ENCODE measurements at places on chromosomes 2 and 18.
A peak's percentile ranks its signal among the peaks of the same experiment; 100 is the strongest.

DNA sequence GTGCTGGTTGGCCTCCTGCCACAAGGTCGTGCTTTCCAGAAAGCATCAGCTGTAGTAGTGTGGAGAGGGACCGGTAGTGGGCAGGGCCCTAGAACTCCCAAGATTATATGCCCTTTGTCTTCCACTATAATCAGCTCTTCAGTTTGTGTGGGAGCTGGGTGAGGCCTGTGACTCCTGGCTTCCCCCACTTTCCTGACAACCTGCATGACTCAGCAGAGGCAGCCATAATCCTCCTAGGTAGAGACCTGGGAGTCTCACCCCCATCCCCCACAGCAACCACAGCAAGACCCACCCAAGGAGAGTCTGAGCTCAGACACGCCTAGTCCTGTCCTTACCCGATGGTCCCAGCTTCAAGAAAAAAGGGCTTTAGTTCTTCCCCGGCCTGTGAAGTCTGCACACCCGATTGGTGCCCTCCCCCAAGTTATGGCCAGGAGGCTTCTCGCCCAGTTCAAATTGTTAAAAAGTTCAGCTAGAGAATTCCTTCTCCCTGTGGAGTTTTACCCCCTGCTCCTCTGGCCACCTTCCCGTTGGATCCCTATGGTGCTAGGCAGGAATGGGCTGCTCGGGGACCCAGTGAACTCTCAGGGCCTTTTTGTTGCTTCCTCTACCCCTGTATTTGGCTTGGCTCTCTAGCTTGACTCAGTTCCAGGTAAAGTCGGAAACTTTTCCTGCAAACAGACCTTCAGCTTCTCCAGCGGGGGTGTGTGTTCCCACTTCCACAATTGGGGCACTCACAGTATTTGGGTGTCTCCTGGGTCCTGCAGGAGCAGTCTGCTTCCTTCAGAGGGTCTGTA is 57.8 kb upstream of the FAM237A start:
- DNase-seq: no peak

DNA sequence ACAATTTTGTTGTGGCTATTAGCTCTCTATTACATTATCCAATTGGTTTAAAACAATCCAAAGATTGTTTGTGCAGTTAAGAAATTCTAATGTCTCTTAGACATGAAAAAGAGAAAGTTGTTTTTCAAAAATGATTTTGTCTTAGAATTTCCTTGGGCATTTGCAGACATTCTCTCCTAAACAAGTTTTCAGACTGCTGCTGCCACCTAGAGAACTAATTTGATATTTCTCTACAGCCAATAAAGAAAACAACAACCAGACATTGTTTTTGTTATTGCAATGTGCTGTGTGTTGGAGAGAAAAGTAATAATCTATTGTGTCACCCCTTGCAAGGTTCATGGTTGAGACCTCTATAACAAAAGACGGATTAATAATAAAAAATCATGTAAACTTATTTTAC is 119.0 kb upstream of the SYT4 start:
- DNase-seq: no peak

- no peak for DNase-seq
Observed at GRCh38 chr2:150133623-150134022, 353.8 kb downstream of the RND3 start.

- no peak for DNase-seq
Observed at GRCh38 chr2:12303181-12304030, 413.3 kb upstream of the TRIB2 start.

GRCh38 chr2:241940329-241940728 is 70.8 kb downstream of the RTP5 start:
- no peak for DNase-seq

DNA sequence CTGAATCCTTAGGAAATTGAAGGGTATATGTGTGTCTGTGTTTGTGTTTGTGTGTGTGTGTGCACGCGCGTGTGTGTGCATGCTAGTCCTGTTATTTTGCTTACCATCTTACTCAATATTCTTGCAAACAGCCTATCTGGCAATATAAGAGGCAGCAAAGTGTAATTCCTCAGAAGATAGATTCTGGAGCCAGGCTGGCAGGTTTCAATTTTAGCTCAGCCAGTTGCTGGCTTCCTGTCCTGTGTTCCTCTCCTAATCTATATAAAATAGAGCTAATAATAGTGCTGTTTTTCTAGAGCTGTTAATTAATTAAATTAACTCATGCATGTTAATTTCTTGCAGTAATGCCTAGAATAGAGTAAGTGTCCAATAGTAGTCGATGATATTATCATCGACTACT is 256.2 kb downstream of the PIK3C3 start:
- no peak for DNase-seq

DNA sequence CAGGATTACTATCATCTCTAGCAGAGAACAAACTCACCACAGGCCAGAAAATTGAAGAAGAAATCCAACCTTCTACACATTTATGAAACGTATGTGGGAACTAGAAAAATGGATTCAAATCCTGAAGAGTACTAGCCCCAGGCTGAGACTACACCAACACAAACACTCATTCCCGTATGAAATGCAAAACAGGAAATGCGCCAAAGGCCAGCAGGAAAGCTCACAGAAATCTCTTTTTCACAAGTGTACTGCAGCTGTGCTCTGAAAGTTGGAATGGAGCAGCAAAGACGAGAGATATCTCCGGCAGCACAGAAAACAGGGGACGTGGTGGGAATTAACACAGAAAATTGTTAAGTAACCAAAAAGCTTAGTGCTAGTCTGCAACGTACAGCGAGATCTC is 913.5 kb downstream of the TDRD15 start:
- no peak for DNase-seq

DNA sequence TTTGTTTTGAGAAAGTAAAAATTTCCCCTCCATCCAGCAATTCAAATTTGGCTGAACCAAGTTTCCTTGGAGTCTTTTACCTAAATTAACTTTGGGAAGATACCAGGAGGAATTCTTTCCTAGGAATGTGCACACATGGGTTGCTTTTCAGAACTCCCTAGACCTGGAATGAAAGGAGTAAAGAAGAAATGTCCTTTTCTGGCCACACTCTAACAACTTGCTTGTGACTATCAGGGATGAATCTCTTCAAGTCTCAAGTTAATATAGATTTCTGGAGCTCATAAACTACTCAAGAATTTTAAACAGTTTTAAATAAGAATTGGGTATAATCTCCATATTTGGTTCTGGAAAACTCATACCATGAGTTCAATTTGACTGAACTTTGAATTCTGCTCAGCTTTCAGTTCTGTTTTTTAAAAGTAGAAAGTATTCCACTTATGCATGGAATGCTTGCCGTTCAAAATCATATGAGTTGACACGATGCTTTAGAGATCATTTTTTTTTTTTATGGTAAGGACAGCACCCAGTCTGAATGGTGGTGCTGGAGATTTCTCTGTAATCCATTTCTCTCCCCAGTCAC is 7.7 kb downstream of the RASGRP3 start:
- no peak for DNase-seq

- no peak for DNase-seq
Observed at GRCh38 chr2:197873293-197873701, 68.9 kb downstream of the PLCL1 start.

- no peak for DNase-seq
Observed at GRCh38 chr2:179546656-179547055, 282.0 kb upstream of the SESTD1 start.

GRCh38 chr2:104939570-104940217 is 85.8 kb downstream of the POU3F3 start:
- DNase-seq: no peak

- DNase-seq: peak; percentile 26
Observed at GRCh38 chr2:174846941-174847938, 83.0 kb upstream of the CHRNA1 start.

- DNase-seq: no peak
Observed at GRCh38 chr18:58190842-58191530, 147.0 kb downstream of the NEDD4L start.

GRCh38 chr18:57798713-57799373 is 4.3 kb downstream of the ATP8B1 start:
- no peak for DNase-seq

DNA sequence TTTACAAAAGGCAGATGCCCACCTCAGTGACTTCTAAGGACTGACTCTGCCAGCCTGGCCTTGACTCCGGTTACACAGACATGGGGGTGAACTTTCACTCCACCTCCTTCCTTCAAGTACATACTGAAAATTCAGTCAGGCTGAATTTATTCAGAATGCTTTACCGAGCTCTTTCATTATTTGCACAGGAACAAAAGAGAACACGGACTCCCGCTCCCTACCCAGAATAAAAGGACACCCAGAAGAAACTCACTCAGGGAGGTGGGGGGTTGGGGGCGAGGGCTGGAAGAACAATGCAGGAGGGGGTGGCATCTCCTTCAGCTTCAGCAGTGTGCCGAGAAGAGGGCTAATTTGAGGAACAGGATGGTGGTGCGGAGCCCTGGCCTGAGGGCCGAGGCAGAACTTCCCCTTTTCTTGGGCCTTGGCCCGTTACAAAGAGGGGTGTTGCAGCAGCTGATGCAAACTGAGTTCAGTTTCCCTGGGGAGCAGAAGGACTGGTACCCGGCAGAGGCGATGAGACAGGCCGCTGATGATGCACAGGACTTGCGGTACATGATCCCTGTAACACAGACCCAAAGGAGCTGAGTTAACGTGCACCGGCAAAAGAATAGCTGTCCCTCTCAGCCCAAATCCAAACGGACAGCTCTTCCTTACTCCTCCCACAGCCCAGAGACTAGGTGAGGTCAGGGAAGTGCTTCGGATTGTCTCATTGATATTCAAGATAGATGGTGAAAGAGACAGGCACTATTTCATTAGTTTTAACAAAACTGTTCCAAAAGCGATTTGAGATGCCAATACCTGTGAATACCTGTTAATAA is 24.1 kb downstream of the LYPD1 start:
- no peak for DNase-seq

DNA sequence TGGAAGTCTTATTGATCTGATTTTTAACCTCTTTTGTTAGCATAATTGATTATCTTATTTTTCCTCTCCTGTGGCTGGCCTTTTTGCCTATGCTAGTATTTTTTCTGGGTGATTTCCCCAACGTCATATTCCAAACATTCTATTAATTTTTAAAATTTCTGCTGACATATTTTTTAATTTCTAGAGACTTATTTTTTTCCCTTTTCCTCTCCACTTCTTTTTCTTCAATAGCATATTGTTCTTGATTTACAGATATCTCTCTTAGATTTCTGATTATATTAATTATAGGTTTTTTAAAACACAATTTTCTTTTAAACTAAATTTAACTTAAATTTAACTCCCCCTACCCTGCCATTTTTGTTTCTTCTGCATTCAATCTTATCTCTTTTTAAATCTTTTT is 47.2 kb upstream of the NR4A2 start:
- DNase-seq: no peak

- DNase-seq: no peak
Observed at GRCh38 chr2:54524226-54524991, 68.3 kb downstream of the SPTBN1 start.

GRCh38 chr18:26971409-26971808 is 105.9 kb upstream of the AQP4 start:
- no peak for DNase-seq

- no peak for DNase-seq
Observed at GRCh38 chr2:182503886-182504285, 77.0 kb upstream of the PDE1A start.

- no peak for DNase-seq
Observed at GRCh38 chr18:6547476-6547875, 132.8 kb upstream of the L3MBTL4 start.

DNA sequence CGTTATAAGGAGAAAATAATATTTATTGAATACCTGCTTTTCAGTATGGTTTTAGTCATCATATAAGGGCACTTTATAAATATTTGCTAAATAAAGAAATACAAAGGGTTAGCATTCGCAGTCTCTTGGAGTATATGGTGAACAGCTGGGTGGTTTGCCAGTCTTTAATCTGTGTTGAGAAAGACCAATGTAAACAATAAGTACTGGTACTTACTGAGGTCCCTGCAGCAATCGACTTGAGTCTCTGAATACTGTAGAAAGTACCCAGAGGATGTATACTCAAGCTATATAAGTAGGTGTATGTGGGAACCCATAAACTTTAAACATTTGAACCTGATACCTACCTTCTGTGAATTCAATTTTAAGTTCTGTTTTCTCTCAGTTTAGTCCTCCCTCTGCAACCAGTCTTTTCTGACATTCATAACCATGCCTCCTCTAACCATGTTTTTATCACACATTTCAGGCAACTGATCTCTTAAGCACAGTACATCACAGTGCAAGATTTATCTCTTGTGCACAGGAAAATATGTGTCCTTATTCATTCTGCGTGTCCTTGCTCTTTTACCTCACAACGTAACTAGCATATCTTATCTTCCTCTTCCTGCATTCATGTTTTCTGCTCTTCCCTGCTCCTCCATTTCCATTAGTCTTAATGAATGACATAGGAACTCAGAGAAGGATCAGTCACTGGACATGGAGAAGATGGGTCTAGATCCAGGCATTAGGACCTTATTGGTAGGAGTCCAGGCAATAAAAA is 21.7 kb downstream of the C18orf63 start:
- DNase-seq: no peak

GRCh38 chr2:101083613-101084012 is 67.6 kb downstream of the TBC1D8 start:
- no peak for DNase-seq

DNA sequence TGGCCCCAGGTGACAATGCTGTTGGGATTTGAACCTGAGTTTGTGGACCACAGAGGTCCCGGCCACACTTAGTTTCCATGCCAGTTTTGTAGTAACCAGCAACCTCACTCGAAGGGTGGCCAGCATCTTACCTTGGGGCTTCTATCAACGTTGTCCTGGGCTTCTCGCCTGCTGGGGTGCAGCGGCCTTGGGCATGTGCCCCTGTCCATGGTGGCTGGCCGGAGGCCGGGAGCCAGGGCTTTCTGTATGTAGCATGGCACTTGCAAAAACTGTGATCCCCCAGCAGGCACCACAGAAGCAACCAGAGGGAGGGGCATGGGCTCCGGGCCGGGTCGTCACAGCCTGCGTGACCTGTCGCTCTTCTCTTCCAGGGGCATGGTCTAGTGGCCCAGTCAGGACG is 51.7 kb downstream of the ODC1 start:
- DNase-seq: no peak

DNA sequence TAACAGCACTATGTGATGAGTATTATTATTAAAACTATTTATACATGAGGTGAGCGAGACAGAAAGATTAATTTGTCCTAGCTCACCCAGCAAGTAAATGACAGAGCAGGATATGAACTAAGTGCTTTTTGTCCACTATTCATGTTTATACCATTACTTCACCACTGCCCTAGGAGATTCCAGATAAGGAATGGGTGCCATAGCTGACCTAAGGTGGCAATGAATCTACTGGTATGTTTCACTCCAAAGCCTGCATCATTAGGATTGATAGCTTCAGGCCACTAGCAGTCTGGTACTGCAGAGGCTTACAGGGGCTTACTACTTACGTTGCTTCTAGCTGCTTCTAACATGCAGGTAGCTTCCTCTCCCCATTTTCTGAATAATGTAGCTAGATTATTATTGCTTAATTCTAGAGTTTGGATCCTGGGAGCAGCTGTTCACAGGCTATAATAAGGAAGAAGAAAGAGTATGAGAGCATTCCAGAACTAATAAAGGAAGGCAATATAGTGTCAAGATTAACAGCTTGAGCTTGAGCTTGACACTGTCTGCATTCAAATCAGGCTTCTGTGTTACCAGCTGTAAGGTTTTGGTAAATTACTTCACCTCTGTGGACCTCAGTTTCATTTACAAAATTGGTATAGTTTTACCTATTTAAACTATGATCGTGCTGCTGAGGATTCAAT is 153.7 kb downstream of the GALNT3 start:
- no peak for DNase-seq

Measured in nephron progenitor cell (in vitro differentiated cells).